ENCODE measurements at places on chromosomes 12 and 14. TPM values are rescaled to one million over a fixed set of nuclear protein-coding genes. Genes with fewer than 3 reads are reported as not detected.

- no peak for DNase-seq
These were observed 2.4 kb downstream of the GZMH start for GRCh38 chr14:24607081-24607480.

DNA sequence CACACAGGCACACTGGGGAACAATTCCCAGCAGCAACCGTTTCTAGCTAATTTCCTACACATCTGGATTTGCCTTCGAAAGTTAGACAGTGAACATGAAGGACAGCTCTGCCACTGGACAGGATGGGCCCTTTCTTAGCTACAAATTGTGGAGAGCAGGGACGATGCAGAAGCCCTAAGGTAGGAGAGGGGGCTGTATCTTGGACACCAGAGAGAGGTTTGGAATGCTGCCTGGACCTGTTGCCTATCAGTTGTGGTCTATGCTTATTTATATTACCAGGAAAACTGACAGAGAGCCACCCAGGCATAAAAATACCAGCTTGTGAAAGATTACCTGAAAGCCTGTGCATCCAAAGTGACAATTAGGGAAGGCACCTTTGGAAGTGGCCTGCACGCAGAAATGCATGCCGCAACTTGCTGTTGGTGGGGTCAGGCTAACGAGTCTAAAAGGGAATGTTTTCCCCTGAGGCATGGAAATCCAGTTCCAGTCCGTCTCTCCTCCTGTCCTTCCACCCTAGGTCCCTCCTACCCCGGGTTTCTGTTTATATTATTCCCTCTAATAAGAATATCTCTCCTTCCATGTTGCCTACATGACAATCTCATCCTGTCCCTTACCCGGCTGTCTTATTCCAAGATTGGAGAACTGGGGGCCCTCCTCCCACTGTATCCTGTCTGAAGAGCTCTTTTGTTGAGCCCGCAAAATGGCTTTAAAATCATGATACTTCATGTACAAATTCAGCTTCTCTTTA, 60.2 kb downstream of the MDM2 start:
- DNase-seq = no peak

DNA sequence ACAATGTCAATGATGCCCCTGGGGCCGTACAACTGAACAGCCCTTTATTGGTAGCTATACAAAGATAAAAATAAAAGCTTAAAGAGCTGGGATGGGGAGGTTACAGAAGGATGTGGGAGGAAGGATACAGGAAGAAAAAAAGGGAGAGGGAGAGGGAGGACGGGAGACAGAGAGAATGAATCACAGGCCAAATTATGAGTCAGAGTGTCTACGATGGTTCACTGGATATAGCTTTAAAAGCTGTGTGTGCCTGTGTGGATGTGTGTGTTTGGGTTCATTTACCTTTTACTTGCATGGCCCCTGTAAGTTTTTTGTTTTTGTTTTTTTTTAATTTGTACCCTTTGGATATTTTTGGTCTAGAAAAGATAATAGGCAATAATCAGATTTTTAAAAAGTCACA, 111.9 kb downstream of the CCDC60 start:
- no peak for DNase-seq

- DNase-seq = no peak
These were observed 7.2 kb upstream of the CCDC197 start for GRCh38 chr14:93989939-93990338.

DNA sequence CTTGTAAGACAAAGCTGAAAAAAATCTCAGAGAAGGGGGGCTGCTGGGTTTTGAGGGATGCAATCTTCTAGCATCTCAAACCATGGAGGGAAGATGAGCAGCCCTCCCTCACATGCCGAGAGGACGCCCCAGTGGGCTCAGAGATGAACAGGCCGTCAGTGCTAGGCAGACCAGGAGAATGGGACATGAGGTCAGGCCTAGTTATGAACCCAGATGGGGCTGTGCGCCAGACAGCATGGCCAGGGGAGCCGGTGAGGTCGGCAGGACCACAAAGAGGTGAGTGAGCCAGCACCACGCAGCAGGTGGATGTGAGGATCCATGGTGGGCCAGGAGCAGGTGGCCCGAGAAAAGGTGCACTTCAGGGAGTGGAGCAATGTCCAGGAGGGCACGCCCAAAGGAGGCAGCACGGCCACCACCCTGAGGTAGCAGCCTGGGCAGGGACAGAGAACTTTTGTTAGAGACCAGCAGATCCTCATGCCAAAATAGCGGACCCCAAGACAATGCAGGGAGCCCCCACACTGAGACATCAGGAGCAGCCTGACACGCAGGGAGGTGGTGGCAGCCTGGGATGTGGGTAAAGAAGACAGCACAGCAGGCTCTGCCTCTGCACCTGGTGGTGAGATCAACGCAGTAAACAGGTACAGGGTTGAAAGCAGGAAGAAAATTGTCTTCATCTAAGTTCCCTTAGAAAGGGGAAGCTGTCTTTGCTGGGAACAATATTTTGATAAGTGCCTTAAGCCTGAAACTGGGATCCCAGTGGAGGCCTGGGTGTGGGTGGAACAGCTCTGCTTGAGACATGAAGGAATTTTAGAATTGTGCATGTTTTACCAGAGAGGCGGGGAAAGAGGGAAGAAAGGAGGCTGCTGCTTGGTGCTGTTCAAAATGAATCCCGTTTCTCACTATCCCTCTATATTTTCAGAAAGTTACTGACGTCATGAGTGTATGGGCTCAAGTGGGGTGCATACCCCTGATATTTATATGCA, 17.8 kb upstream of the MCRS1 start:
- no peak for DNase-seq

GRCh38 chr14:104751539-104752422, 1.2 kb upstream of the SIVA1 start:
- no peak for DNase-seq

DNA sequence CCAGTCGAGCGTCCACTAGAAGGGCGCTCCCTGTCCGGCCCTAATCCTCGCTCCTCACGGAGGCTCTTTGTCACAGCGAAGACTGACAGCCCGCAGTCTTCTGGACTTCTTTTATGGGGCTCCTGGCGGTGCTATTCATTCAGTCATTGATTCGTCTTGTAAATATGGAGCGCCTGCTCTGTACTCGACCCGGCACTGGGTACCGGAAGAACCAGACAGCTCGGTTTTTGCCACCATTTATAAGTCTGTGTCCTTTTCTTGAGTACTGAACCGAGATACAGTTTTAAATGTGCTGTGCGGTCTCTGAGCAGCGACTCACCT, 570 bp downstream of the DMAC2L start:
- no peak for DNase-seq

DNA sequence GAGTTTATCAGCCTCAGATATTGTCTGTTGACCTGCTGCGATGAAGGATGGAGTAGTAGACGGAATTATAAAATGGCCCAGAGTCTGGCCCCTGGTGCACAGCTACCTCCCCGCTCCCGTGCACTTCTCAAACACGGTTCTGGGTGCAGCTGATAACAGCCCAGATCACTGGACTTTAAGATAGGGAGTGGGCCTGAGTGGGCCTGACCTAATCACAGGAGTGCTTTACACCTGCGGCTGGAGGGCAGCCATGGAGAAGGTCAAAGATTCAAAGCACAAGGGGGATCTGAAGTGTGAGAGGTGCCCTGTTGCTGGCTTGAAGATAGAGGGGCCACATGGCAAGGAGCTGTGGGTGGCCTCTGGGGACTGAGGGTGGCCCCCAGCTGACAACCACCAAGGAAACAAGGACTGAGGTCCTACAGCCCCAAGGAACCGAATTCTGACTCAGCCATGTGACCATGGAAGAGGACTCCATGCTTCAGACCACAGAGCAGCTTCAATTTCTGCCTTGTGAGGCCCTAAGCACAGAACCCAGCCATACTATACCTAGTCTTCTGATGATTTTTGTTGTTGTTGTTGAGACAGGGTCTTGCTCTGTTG, 113.4 kb downstream of the ZNF664 start:
- DNase-seq = no peak

GRCh38 chr12:112850383-112850782, 56.4 kb upstream of the OAS1 start:
- DNase-seq = no peak

DNA sequence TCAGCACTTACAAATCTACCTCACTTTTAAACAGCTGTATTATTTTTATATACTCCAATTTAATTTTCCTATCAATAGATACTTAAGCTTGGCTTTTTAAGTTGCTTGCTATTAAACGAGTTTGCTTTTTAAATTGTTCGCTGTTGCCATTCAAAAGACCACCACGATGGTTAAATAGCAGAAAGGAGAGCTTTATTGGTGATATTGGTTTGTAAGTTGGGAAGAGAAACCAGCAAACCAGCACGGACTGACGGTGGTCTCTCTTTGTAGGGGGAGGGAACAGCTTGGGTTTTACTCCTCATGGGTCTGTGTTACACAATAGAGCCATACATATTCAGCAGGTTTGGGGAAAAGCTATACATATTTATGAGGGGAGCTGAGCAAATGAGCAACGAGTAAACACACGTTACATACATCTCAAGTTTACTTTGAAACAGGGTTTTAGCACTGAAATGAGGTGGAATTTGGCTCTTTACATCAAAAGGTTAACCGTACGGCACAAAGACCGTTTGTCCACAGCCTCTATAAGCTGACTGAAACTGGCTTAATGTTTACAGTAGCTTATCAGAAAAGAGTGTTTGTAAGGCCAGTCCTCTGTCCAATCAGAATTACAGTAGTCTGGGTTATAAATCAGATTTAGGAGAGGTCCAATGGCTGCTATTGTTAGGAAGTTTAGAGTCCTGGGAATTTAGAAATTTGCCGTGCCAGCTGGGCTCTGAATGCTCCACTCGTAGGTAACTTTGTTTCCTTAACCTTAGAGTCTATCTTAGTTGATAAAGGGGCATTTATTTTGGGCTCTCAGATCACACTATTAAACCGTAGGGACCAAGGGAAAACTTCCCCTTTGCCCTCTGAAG, 69.7 kb upstream of the DHRS4 start:
- no peak for DNase-seq

GRCh38 chr14:50021261-50022031, 94.9 kb downstream of the VCPKMT start:
- DNase-seq = no peak

- no peak for DNase-seq
These were observed 59.1 kb downstream of the KCNA5 start for GRCh38 chr12:5102806-5103205.

SEL1L gene
- 41.4 TPM for total RNA-seq

HELB gene
- 9.3 TPM for total RNA-seq

B4GALNT3 gene
- total RNA-seq = 18.2 TPM
